ENCODE measurements at places on chromosomes 12 and 14.

- no peak for DNase-seq
Measured at GRCh38 chr12:11672256-11673191, 23.1 kb downstream of the ETV6 start.

DNA sequence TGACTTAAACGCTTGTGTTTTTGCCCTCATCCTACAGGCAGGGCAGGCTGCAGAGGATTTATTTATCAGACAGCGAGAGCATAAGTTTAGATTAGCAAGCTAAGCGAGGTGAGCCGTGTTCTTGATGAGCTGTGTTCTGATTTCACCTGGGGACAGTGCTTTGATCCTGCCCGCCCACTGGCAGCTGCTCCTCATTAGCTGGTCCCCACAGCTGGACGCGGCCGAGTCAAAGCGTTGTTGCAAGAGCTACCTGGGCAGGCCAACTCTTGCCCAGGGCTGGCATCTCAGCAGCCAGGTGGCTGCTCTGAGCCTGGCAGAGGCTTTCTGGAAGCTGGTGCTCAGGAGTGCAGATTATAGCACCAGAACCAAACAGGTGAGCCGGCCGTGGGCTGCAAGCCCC, 46.8 kb upstream of the BEGAIN start:
- DNase-seq = no peak

DNA sequence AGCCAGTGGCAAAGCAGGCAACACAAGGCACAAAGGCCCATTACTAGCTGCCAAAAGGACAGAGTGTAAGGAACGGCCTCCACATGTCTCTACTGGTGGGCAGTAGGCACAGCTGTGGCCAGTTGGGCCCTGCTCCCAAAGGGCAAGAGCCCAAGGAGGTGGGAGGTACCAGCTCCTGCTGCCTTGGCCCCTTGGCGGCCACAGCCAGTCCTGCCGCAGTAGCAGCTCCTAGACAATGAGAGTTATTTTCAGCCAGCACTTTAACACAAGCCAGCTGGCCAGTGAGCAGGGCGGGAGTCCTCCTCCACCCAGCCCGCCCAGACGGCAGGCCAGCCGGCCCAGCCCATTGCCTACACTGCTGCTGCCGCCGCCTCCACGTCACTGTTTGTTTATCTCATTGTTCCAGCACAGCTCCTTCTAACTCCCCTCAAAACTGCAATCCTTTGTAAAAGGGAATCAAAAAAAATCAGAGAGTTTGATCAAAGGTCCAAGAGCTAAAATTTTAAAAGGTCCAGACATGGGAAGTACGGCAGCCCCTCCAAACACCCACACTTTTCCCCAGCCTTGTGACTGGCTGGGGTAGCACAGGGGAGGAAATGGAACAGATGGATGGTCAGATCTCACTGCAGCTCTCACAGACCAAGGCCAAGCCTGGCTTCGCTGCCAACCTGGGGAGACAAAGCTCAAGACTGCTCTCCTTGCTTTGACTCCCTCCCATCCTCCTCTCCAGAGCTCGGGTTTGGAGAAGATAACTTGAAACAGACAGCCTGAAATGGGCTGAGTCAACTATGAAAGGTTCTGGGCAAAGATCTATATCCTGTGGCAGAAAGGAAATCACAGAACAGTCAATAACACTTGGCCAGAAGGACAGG, 33.5 kb downstream of the FMNL3 start:
- no peak for DNase-seq

DNA sequence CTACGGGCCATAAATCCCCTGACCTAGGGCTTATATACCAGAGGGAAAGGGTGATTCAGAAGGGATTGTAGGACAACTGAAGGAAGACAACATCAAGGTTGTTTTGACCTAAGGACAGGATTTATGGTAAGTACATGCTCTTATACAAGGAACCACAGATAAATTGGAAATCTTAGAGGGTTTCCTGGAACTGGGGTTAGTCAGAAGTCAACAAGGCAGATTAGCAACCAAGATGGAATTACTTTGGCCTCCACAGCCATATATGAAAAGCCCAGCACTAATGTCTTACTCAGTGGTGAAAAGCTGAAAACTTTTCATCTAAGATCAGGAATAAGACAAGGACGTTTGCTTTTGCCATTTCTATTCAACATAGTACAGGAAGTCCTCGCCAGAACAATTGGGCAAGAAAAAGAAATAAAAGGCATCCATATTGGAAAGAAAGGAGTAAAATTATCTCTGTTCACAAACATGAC, 5.4 kb downstream of the TMBIM4 start:
- DNase-seq = no peak

GRCh38 chr14:23610090-23610814, 25.9 kb upstream of the DHRS2 start:
- no peak for DNase-seq

GRCh38 chr12:132899033-132899432, 11.6 kb upstream of the CHFR start:
- DNase-seq = no peak

GRCh38 chr12:5513406-5513805, 81.5 kb downstream of the NTF3 start:
- DNase-seq = no peak

DNA sequence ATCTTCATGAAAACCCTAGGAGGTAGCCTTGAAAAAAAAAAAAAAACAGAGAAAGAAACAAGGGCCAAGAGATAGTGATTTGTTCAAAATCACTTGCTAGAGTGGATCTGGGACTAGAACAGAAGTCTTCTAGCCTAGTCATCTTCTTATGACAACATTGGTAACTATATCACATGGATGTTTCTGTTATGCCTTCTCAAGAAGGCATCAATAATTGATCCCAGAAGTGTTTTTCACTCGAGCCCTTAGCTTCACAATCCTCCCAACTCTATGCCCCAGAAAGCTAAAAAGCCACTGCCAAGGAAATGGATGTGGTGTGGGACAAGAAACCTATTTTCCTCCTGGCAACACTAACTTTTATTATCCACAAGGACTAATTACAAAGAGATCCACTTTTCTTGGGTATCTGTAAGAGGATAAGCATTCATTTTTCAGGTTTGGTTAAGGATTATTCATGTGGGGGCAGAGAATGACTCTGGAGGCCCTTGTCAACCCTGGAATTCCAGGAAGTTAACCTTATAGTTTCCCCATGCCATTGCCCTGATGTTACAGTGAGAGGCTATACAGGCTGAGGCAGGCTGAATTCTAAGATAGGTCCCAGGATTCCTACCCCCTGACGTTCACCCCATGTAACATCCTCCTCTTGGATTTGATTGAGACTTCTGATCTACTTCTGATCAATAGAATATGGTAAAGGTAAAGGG, 67.7 kb upstream of the CPM start:
- no peak for DNase-seq

DNA sequence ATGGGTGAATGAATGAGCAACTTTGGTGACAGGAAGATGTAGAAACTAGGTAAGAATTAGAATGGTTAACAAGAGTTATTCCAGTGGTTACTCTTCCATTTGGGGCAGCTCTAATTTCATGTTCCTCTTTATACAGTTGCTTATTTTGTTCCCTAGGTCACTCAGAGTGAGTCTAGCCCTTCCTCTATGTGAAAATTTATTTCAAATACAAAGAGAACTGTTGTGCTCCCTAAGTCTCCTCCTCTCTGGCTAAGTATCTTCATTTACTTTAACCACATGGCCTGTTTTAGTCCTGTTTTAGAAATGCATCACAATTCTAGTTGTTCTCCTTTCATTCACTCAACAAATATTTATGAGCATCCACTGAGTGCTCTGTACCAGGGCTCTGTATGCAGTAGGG, 51.1 kb upstream of the HIF1A start:
- no peak for DNase-seq

- no peak for DNase-seq
Measured at GRCh38 chr12:122202017-122202416, 1.5 kb upstream of the B3GNT4 start.

- no peak for DNase-seq
Measured at GRCh38 chr12:1870998-1871917, 47.2 kb downstream of the CACNA2D4 start.

- no peak for DNase-seq
Measured at GRCh38 chr12:130526813-130527212, 189.1 kb downstream of the PIWIL1 start.

DNA sequence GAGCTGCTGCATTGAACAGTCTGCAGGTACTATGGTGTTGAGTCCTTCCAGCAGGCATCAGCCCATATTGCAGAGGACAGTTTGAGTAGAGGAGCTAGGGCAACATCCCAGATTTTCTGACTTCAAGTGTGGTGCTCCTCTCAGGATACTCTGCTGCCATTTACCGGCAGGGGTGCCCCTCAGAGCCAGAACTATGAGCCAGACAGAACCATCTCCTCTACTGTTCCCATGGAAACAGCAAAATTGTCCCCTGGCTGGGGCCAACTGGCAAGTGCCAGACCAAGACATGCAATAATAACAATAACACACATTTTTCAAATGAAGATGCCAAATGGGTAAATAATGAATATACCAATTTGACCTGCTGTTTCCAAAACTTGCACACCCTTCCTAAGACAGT, 102.9 kb downstream of the ADCK1 start:
- no peak for DNase-seq

DNA sequence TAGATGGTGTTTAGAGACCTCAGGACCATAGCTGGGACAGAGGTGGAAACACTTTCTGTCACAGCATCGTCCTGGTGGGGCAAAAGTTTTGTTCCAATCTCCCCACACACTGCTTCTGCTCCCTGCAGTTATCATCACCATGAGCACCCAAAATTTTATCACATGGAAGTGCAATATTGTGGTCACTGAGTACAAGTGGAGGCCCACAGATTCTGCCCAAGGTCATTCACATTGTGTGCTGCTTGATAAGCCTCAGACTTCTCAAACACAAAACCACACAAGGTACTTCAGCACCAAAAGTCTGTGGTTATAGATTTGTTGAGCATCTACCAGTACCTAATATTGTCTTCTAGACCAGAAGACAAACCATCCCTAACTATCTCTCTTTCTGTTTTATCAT, 554 bp upstream of the KRT77 start:
- DNase-seq = no peak

- no peak for DNase-seq
Measured at GRCh38 chr14:66099931-66100330, 386.2 kb upstream of the CCDC196 start.

- no peak for DNase-seq
Measured at GRCh38 chr12:65612440-65612839, 211.8 kb upstream of the HMGA2 start.

DNA sequence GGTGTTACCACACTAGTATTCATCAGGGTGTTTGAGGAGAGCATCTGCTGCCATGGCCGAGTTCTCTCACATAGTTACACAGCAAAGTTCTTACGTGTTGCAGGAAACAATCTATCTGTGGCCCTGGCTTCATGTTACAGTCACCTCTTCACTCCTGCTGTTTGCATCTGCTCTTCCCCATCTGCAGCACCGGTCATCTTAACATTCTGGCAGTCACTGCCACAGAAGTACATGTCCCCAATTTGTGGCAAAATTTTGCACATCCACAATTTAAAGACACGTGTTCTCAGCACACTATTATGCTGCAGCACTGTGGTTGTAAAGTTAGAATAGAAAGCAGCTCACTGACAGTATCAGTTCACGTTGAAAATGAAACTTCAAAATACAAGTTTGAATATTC, 23.2 kb downstream of the MAPK1IP1L start:
- DNase-seq = no peak

- DNase-seq = no peak
Measured at GRCh38 chr12:107360482-107360881, 267.1 kb upstream of the CRY1 start.

- no peak for DNase-seq
Measured at GRCh38 chr14:23101213-23101970, 3.4 kb downstream of the CIROP start.

- DNase-seq = no peak
Measured at GRCh38 chr12:89760783-89761182, 52.1 kb upstream of the ATP2B1 start.

DNA sequence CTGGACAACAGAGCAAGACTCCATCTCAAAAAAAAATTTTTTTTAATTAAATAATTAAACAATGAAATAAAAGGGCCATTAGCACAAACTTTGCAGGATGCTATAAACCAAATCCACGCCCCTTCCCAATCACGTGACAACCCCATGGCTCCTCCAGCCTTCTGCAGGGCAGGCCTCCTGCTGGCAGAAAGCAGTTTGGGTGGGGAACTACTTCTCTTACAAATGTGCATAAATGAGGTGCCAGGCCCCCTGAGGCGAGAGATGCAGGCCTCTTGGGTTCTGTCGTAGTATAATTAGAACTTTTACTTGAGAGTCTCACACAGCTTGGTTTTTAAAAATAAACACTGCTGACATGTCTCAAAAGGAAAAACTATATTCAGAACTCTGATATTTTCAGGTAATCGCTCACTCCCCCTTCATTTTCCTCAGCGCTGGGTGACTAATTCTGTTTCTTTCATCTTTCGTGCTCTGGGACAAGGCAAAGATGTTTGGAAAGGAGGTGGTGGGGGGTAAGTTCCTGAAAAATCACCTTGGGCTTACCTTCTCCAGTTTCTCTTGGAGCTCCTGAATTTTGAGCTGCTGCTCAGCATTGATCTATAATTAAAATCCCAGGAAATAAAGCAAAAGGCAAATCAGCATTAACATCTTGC, 101.7 kb downstream of the CIT start:
- DNase-seq = no peak

GRCh38 chr12:7751394-7751793, 4.2 kb upstream of the CLEC4C start:
- DNase-seq = no peak

DNA sequence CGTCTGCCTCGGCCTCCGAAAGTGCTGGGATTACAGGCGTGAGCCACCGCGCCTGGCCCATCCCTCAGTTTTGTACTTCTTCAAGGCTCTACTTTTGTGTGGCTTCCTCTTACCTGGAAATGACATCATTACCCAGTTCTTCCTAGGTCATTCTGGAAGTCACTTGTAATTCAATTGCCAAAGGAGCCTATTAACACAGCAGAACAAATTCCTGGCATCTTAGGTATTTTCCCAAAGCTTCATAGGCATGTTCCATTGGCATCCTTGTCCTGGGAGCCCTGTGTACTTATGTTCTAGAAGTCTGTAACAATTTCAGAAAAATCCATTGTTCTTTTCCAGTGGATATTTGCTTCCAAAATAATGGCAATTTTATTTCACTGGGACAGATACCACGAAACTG, 60.6 kb downstream of the DAAM1 start:
- no peak for DNase-seq

- no peak for DNase-seq
Measured at GRCh38 chr12:20604408-20605067, 90.6 kb upstream of the SLCO1C1 start.

DNA sequence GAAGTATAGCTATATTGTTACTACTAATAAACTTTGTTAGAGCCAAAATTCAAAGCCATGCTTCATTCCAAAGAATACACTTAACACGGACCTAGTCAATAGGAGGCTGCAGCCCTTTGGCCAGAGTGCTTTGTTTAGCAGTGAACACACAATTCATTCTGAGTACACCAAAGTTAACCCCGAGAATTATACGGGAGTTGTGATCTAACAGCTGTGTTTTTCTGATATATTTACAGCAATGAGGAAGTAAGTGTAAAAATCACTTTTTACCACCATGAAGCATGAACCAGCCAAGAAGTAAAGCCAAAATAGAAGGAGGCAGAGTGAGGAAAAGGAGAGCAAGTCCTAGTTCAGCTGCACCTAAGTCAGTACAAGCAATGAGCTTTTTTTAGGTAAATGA, 156.8 kb upstream of the PDE3A start:
- no peak for DNase-seq

GRCh38 chr12:50784501-50784900, 20.6 kb downstream of the ATF1 start:
- DNase-seq = no peak
